ENCODE measurements at places on chromosomes 7 and 10.

DNA sequence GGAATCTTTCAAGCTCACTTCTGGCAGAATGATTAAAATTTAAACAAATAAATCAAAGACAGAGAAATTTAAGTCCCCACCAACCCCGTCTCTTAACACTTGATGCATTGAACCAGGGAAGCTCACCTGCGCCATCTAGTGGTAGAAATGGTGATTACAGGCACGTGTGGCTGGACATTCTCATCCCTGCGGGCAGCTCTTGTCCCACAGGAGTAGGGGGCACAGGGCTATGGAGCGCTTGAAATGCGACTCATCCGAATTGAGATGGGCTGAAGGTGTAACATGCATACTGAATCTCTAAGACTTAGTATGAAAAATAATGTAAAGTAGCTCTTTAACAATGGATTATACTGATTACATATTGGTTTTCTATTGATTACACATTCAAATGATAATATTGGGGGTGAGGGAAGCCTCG lies 24.8 kb upstream of the SLIT1 start:
- DNase-seq, result peak; percentile 97

- no peak for DNase-seq
These were observed 5.2 kb downstream of the OPTN start for GRCh38 chr10:13105184-13105583.

DNA sequence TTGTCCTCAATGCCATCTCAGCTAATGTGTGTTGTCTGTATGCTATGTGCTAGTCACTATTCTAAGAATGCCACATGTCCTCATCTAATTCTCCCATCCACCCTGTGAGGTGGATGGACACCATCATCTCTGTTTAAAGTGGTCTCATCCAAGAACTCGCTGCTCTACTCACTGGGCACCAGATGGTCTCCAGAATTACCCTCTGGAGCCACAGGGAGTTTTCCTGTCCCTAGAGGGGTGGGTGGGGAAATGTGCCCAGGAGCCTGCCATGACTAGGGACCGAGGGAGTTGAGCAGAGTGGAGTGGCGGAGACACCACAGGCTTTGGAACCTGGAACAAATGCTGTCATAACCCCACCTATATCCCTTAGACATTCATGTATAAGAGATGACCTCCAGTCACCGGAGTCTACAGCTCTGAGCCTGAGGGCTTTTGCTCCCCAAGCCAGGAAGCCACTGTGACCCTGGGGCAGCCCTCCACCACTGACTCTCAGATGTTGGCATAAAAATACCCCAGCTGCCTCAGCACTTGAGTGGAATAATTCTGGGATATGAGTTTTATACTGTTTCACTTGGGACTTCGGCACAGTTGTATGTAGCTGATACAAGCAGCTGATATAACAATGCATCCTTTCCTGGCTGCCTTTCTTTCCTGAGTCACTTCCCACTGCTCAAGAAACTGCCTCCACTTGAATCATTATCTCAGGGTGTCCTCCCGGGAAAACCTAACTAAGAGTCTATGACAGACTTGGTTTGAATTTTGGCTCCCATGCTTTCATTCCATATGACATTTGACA lies 61.5 kb upstream of the RAPGEF5 start:
- DNase-seq, result no peak

DNA sequence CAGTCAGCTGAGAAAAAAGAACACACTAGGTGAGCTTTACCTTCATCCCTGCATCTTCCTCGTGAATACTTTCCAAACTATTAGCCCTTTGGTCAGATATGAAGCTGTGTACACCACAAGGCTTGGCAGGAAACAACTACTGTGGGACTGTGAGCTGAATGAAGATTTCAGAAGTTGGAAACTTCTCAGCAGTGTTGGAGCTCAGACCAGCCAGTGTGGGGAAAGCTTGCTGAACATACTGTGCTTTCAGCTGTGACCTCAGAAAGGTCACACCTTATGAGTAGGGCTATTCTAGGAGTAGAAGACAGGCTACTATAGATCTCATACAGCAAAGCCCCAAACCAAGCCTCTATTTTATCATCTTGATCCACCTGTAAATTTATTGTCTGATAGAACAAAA lies 123.6 kb downstream of the EXOC4 start:
- no peak for DNase-seq

DNA sequence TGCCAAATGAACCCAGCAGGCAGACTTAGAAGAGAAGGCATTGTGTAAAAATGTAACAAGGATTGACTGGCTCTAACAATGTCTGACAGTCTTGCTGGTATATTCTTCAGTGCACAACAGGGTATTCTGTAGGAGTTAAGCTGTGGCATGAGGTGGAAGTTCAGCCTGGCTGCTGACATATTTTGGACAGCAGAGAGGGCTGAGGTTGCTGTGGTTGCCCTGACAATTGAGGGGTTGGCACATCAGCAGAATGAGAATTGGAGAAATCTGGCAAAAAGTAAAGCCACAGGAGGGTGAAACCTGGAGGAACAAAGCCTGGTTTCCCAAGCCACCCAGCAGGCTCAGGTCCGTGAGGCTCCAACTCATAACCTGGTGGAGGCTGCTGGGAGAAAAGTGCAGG lies 220.2 kb downstream of the JAZF1 start:
- DNase-seq, result no peak

- no peak for DNase-seq
These were observed 11.2 kb downstream of the IQCE start for GRCh38 chr7:2570021-2570420.

GRCh38 chr10:63156236-63156635 lies 23.1 kb downstream of the NRBF2 start:
- no peak for DNase-seq

- no peak for DNase-seq
These were observed 165.1 kb upstream of the KLF14 start for GRCh38 chr7:130899071-130899560.

DNA sequence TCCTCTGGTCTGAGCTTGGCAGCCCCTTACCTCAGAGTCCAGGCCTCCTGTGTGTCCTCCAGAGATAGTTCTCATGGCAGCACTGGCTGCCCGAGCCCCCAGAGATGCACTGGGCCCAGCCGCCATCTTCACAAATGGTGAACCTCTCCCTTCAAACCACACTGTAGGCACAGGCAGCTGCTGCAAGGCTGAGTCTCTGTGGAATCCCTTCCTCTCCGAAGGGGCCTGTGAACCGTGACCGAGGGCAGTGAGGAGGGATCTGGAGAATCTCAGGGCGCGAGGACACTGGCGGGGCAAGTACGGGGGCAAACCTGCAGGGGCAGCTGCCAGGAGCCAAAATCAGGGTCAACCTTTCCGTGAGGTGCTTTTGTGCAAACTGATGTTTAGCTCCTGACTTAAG lies 69.5 kb upstream of the CFAP46 start:
- DNase-seq, result no peak

DNA sequence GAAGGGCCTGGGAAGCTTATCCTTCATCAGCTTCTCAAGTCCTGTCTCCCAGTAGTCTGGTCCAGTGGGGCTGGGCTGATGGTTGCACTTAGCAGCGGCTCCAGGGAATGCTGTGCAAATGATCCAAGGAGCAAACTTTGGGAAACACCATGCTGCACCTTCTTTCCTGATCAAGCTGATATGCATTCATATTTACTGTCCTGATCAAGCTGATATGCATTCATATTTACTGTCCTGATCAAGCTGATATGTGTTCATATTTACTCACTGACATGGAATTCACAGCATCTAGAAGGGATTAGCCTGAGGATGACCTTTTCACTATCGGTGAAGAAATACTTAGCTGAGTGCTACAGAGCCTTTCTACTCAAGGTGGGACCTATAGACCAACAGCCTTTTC lies 330.7 kb downstream of the BMPER start:
- DNase-seq, result no peak

DNA sequence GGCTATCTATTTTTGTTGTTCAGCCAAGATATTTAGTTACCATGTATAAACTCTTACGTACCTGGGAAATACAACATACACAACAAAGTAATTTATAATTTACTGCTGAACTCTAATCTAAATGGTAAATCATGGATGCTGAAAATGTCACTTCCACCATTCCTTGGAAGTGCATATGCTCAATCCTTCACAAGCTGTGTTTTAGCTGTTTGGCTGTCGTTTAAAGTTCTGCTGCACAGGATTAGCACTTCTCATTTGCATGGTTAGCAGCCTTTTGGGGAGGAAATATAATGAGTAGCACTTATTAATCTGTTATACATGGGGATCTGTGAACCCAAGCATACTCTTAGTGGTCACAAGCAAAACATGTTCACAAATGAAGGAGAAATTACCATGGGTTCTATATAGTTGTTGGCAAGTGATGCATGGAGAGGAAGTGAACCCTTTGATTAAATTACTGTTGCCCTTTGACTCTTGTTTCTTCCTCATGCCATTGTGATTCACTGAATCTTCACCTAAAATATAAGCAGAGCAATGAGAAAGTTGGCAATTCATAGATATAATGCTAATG lies 18.5 kb downstream of the PIK3CG start:
- no peak for DNase-seq

GRCh38 chr7:12107841-12108254 lies 103.2 kb upstream of the TMEM106B start:
- no peak for DNase-seq

DNA sequence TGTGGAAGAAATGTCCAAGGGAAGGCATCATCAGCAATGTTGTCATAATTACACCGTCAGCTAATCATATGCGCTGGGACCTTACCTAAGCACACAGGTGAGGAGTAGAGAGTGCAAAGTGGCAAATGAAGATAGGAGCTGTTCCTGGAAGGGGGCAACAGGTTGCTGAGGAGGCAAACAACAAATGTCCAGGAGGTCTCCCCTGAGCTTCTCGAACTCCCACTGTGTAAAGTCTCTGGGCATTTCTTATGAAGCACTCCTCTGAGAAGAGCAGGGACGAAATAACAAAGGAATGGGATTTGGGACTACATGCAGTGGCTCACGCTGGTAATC lies 152.5 kb downstream of the DOCK4 start:
- no peak for DNase-seq

GRCh38 chr10:6275022-6275997 lies 72.6 kb downstream of the PFKFB3 start:
- peak; percentile 62 for DNase-seq

DNA sequence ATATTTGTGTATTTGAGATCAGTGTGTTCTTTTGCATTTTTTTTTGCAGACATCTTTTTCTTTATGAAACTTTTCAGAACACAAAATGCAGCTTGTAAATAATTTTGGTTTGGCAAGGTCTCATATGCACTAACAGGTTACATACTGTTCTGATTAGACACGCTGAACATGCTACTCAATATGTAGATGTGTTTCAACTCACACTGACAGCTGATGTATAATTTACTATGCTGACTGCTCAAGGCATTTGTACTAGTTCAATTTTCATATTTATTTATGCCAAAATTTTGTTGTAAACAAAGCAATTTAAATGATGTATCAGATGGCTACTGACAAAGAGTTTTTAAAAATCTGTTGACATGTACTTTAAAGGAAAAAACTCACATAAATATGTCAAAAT lies 123.8 kb downstream of the TFEC start:
- no peak for DNase-seq

GRCh38 chr10:69676301-69676700 lies 46.3 kb downstream of the FAM241B start:
- DNase-seq, result no peak

Data from H1 (cell line).